Thymus (tissue), 14 donors: ENCODE measurements at places on chromosomes 12 and 14. TPM values are rescaled to one million over a fixed set of nuclear protein-coding genes. Genes with fewer than 3 reads are reported as not detected.

The NKX2-1 gene
- not detected for total RNA-seq

DNA sequence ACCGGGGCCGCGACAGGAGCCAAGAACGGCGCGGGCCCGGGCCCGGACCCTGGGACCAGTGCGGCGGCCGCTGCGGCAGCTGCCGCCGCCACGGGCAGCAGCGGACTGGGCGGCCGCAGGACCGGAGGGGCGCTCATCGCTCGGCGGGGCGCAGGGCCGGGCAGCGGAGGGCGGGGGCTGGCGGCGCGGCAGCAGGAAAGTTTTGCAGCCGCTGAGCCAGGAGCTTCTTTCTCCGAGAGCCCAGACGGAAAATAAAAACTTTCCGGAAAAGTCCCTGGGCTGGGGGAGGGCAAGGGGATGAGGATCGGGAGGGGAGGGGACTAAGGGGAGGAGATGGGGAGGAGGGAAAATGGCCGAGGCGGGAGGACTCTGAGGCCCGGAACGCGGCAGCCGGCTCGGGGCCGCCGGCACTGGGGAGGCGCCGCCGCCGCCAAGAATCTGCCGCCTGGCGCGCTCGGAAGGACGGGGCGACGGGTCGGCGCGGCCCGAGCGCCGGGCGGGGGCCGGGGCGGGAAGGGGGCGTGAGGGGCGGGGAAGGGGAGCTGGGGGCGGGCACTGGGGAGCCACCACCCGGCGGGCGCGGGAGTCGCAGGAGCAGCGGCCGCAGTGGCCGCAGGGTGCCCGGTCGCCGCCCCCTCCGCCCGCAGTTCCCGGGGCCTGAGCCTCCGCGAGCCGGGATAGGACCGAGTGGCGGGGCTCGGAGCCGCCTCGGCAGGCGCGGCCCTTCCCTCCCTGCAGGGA, at the start of gene PRKD1:
Gene PRKD1, minus strand, starts transcription at position 472 of the 741 bp plus-strand sequence.
- no peaks in the 10 kb centered on the region for H3K36me3 ChIP-seq
- DNase-seq: no peak
- peaks cover 30% of the 10 kb centered on the region for H3K27me3 ChIP-seq
- H3K4me3 ChIP-seq: peak within 1 kb of the TSS; percentile 41
- H3K4me1 ChIP-seq: no peaks in the 10 kb centered on the region

GRCh38 chr14:77529213-77529612, 30.6 kb upstream of the ISM2 start:
- no peak overlapping the region for H3K27ac ChIP-seq
- H3K27me3 ChIP-seq: no peaks in the 10 kb centered on the region
- no peak overlapping the region for H3K4me3 ChIP-seq
- H3K4me1 ChIP-seq: no peaks in the 10 kb centered on the region
- DNase-seq: no peak
- no peaks in the 10 kb centered on the region for H3K36me3 ChIP-seq

GRCh38 chr12:323507-323906, 60.9 kb upstream of the SLC6A13 start:
- no peak overlapping the region for H3K4me3 ChIP-seq
- no peaks in the 10 kb centered on the region for H3K4me1 ChIP-seq
- H3K36me3 ChIP-seq: peaks cover 91% of the 10 kb centered on the region
- DNase-seq: no peak

DNA sequence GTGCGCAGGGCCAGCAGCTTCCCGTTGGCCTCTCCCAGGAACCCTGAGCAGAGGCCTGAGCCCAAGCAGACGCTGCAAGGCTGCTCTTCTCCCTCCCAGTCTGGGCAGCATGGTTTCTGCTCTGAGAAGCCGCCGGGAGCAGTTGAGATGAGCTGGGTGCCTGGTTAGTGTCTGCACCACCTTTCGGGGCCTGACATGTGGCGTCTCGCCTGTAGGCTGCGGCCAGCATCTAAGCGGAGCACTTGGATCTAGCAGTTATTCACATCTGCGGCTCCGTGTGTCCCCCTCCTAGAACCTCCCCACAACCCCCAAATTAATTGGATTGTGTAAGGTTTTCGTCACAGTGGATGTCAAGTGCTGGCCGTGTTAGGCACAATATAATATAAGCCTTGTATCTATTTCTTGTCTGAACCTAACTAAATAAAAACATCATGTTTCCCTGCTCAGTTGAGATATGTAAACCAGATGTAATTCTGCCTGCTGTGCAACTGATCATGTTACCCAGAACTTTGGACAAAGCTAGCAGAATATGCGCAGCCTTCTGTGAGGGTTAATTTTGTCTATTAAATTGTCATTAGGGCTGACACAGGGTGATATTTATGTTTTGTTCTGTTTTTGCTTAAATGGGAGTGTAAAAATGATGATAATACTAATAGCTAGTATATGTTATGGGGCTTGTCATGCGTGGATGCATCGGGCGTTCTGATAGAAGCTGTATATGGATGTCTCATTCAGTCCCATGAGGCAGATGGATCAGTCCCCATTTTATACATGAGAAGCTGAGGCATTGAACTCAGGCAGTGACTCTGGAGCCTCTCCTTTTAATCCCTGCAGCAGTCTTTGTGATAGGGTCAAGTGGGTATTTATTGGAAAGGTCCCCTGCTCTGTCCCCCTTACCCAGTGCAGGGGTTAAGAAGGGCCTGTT, 45.8 kb downstream of the ELK3 start:
- H3K27me3 ChIP-seq: no peaks in the 10 kb centered on the region
- H3K4me1 ChIP-seq: peaks cover 28% of the 10 kb centered on the region
- H3K27ac ChIP-seq: no peak overlapping the region
- peaks cover 12% of the 10 kb centered on the region for H3K36me3 ChIP-seq

The HCAR3 gene
- total RNA-seq: 0.47 TPM

DNA sequence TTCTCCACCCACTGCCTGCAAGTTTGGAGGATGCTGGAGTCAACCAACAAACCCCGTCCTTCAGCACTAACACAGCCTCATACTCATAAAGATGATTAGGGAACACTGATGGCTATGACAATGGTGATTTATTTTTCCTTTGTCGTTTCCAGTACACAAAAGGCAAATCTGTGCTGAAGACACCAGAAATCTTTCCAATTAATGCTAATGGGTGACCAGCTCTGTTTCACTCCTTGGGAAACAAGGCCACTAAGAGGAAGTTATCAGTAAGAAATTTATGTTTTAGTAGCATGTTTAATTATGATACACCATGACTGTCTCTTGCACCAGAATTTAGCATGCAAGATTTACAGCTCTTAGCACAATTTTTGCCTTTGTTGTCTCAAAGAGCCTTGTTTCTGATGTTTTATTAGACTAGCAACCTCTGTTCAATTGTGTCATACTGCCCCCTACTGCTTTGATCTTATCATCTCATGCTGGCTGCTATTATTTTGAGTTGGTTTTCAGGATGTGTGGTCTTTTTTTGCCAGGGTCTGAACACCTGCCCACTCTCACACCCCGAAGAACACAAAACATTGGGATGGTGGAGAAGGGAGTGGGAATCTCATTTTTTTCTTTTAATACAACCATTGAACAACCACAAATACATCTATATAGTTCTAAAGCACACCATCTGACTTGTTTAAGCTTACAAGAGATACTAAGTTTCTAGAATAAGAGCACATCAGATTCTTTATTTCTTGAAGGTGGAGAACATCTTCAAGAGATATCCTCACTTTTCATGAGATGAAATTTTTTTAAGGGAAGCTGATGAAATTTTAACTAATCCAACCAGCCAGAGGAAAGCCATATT, 160.9 kb downstream of the SPTSSA start:
- H3K4me3 ChIP-seq: no peak overlapping the region
- H3K27me3 ChIP-seq: no peaks in the 10 kb centered on the region

The FLRT2 gene
- 8.9 TPM for total RNA-seq

GRCh38 chr14:38339696-38340095, 83.8 kb upstream of the CLEC14A start:
- no peak overlapping the region for H3K27ac ChIP-seq
- no peak overlapping the region for H3K4me3 ChIP-seq

The CDK4 gene
- total RNA-seq: 96.8 TPM

The IGF1 gene
- total RNA-seq: 1.6 TPM

GRCh38 chr12:34033628-34034296, 11.5 kb downstream of the ALG10 start:
- no peaks in the 10 kb centered on the region for H3K27me3 ChIP-seq
- H3K4me1 ChIP-seq: no peaks in the 10 kb centered on the region
- DNase-seq: no peak
- no peaks in the 10 kb centered on the region for H3K36me3 ChIP-seq
- H3K27ac ChIP-seq: no peak overlapping the region

The FAM177A1 gene
- total RNA-seq: 25.3 TPM
